ENCODE measurements at places on chromosomes 3 and 15. TPM values are rescaled to one million over a fixed set of nuclear protein-coding genes. Genes with fewer than 3 reads are reported as not detected.

Gene MOBP
- polyA plus RNA-seq = 0.22 TPM

Gene RETNLB
- polyA plus RNA-seq = not detected

Gene SLC24A5
- polyA plus RNA-seq = 2.0 TPM

Gene LSMEM2
- polyA plus RNA-seq = 0.58 TPM

Gene ZNF385D
- 17.4 TPM for polyA plus RNA-seq

Gene PRSS50
- polyA plus RNA-seq = 3.2 TPM
